ENCODE measurements at places on chromosomes 2 and 18.

GRCh38 chr18:45403341-45404049 is 211.8 kb upstream of the SLC14A2 start:
- no peak for DNase-seq

- no peak for DNase-seq
Observed at GRCh38 chr2:140580532-140581151, 1550.2 kb downstream of the LRP1B start.

GRCh38 chr2:11505652-11506610 is 27.9 kb upstream of the GREB1 start:
- no peak for DNase-seq

- DNase-seq = peak; percentile 22
Observed at GRCh38 chr18:74582642-74583041, 15.0 kb upstream of the ZNF407 start.

- DNase-seq = no peak
Observed at GRCh38 chr18:67010919-67011318, 407.0 kb upstream of the CDH19 start.

GRCh38 chr18:21743166-21743832 is 2.7 kb downstream of the MIB1 start:
- no peak for DNase-seq

GRCh38 chr18:58045242-58046092 is 1.4 kb downstream of the NEDD4L start:
- no peak for DNase-seq

GRCh38 chr2:222423632-222424275 is 589 bp upstream of the SGPP2 start:
- DNase-seq = no peak

- no peak for DNase-seq
Observed at GRCh38 chr2:28247290-28247689, 145.4 kb upstream of the FOSL2 start.

- no peak for DNase-seq
Observed at GRCh38 chr18:36623091-36623490, 205.7 kb downstream of the TPGS2 start.

DNA sequence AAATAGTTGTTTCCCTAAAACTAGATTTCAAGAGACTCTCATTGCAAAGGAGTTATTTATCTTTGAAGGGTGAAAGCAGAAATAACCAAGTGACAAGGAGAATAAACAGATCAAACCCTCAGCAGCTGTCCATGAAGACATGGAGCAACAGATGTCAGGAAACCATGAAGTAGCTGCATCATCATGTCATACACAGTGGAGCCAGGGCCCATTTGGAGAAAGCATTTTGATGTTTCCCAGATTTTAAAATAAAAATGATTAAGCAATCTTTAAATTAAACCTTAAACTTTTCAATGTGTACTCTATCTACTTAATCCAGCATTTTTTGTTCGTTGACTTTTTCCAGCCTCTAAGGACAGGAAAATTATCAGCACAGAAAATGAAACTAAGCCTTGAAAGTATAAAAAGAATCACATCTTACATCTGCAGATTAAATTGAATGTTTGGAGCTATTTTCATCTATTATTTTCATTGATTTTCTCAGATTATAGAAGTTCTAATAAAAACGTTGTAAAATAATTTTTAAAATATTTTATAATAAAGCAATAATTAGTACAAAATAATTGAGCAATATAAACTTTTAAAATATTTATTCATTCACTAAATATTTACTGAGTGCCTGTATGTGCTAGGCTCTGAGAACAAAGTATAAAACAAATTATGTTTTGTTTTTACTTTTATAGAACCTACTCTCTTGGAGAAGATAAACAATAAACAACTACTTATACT is 860.1 kb downstream of the BCL11A start:
- DNase-seq = no peak

DNA sequence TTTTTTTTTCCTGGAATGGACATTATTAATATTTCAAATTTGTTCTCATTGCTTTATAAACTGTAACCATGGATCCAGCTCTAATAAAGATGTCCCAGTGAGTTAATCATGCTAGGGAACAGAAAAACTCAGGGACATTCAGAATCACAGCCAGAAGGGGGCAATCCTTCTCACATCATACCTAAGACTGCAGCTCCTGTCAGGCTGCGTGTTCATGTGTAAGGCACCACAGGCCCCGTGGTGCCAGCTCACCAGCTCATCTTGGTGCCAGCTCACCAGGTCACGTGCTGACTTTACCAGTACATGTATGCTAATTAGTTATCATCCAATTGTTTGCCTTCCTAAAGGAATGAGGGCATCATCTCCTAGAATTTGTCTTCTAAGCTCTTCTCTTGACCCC is 84.7 kb upstream of the NEDD4L start:
- DNase-seq = peak; percentile 25

DNA sequence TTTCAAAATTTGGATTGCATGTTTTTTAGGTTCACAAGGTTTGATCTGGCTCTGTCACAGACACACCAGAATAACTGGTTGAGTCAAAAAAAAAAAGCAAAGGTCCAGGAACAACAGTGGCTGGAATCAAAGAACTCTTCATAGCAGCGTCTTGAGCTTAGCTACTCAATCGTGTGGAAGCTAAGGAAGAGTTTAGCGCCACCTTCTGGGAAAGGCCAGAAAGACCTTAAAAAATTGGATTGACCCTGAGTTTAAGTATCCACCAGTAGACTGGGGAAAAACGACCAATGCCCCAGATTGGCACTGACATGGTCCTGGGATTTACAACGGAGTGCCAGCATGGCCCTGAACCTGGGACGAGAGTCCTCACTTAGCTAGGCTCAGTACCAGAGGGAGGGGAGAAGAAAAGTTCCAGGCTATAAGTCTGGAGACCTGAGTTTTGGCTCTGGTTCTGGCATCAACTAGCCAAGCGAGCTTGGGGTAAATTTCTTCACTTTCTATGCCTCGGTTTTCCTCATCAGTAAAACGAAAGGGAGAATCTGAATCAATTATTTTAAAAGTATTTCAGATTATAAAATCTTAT is 71.1 kb upstream of the TFCP2L1 start:
- DNase-seq = peak; percentile 62

DNA sequence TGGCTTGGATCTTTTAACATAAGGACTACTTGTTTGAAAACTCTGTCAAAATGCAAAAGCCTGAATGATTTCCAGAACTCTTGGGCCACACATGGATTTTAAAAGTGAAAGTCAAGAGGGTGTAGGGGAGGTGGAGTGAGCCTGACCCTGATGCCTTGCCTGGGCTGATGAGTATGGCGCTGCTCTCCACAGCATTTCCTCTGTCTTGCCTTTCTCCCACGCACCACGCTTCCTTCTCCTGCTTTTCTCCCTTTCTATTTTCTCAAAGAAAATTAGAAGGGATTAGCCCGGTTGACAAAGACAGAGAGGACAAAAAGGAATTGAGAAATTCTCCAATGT is 207.0 kb upstream of the CCDC68 start:
- DNase-seq = no peak

GRCh38 chr2:1375794-1376193 is 37.5 kb upstream of the TPO start:
- DNase-seq = no peak

- no peak for DNase-seq
Observed at GRCh38 chr18:63088262-63088661, 231.3 kb downstream of the BCL2 start.

- DNase-seq = no peak
Observed at GRCh38 chr2:7801212-7801611, 880.6 kb upstream of the ID2 start.

- DNase-seq = no peak
Observed at GRCh38 chr2:74736589-74736988, 82.5 kb downstream of the SEMA4F start.

DNA sequence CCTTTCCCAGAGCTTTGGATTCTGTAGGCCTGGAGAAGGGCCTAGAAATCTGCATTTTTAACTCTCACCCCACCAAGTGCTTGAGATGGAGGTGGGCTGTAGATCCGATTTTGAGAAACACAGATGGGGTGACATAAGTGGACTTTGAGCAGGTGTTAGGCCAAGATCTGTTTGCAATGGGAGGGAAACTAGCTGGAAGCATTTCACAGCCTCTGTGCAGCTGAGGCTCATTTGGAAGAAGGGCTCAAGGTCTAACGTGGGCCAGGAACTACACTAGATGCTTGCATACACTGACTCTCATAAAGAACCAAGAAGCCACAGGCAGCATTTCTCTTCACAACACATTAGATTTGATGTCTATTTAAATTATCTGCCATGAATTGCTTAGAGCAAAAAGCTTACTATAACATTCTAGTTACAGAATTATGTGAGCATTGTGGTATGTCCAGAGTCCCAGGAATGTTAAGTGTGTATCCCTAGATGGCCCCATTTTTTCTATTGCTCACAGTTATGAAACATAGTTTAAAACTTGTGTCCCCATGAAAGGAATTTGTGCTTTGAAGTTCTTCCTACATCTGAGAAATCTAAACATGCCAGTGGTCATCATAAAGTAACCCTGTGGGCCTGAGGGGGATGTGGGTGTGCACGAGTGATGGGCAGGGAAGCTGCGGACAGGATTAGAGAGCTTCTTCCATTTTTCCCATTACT is 77.2 kb downstream of the CD28 start:
- no peak for DNase-seq

DNA sequence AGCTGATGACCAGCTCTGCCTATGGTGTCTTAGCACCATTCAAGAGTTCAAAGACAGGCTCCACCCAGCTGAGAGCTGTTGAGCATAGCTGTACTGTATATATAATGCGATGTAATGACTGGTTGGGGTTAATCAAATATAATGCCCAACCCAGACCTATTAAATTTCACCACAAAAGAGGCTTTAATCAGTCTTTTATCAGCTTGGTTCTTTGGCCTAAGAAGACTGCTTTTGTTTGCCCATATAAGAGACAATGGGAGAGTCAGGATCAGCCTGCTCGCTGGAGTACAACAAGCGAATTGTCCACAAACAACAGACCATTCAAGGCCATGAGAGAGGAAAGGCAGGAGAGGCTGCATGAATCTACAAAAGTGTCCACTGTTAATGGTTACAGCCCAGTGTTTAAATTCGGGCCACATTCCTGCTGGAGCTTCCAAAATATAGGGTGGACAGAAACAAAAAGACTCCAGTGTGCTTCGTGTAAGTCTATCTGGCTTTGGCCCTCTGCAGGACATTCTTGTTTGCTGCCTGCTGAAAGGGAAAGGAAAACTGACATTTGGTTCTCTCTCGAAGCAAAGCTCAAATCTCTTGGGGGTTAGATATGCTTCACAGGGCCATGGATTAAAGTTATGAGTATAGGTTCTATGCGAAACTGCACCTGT is 299.0 kb upstream of the FBXO11 start:
- DNase-seq = no peak
